ENCODE measurements at places on chromosomes 13 and 19.
A peak's percentile ranks its signal among the peaks of the same experiment; 100 is the strongest.

DNA sequence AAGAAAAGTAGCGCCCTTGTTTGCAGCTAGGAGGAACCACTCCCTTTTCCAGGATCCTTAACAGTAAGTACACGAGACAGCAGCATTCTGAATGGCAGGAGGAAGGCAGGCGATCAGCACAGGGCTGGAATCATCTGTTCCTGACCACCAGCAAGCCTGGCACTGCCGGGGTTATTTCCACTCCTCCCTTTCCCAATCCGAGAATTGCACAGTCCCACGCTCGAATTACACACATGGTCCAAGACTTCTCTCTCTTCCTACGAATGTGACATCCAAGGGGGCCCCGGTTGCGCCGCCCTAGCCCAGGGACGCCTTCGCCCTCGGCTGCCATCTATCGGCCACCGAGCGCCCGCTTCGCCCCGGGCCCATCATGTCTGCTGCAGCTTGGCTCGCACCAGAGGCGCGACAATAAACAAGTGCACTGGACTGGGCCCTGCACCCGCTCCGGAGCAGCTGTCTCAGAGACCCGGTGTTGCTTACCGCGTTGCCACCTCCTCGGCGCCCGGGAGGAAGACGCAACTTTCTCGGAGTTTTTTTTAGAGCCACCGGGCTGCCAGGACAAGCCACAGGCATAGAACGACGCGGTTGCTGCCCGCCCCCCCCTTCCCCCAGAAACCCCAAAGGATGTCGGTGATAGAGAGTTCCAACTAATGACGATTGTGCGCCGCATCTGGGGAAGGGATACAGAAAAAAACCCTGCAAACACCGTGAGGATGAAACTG is at the start of gene SLITRK5:
Gene SLITRK5 (plus strand): TSS at position 341 of the 722 bp plus-strand sequence. CDS start 4,018 bp downstream, outside the sequence.
- DNase-seq: peak; percentile 64

DNA sequence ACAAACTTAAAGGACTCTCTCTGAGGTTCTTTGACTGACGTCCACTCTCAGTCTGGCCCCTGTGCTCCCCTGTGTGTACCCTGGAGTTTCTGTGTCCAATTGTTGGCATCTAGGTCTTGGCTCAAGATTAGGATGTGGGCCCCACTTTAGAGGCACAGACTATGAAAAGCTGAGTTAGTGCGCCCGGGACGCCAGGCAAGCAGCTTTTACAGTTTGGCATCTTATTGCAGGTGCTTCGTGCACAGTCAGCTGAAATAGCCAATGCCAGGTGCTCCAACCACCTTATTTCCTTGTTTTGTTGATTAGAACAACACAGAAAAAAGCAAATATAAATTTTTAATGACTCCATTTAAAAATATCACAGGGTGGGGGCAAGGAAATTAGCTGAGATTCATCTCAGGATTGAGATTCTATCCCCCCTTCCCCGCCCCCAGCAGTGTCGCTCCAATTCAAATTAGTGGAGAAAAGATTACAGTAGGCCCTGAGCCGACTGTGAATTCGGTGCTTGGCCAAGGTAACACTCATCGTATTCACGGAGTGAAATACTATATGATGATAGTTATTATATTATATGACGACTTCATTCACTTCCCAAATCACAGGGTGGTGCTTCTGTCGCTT is 4.3 kb downstream of the SOX1 start:
- DNase-seq: no peak

DNA sequence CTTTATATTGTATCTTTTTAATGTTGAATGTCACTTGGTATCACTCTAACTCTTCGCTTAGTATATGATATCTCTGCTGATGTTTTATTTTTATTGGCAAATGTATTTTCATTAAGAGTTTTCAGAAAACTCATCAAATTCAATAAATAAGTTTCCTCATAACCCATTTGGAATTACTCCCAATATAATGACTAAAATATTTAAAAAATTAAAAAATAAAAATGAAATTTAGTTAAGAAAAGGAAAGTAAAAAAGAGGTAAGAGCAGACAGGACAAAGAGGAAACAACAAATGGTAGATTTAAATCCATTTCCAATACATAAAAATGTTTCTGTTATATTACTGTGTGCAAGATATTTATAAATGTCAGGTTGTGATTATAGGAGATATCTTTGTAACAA is 548.9 kb upstream of the SPRY2 start:
- DNase-seq: no peak

- no peak for DNase-seq
Measured at GRCh38 chr19:3459089-3459881, 21.0 kb downstream of the SMIM24 start.

DNA sequence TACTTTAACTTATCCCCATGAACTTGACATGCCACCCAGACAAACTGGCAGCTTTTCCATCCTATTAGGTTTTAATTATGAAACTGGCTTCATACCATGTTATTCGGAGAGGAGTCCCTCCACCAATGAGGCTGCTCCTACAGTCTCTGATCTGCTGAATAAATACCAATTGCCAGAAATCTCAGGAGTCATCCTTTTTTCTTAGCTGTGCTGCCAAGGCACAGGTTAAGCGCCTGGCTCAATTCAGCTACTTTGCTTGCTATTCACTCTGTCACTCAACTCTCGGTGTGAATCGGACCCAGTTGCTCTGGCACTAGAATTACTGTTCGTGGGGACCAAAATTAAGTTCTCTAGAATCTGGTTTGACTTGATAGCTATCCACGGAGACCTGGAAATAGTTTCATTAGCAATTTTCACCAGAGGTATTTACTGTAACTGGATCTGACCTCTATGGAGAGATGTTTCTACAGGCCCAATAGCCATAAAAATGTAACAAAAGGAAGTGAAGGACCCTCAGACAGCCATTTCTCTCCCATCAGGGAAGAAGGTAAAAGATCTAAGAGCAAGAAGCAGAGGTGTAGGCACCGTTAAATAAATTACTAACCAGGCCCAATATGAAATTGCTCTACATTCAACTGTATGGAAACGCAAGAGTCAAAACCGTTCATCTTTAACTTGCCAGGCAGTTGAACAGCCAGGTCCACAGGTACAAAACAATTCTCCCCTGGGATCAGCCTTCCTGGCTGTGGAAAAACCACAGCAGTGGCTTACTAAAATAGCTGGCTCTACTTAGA is 5.4 kb downstream of the ZC3H4 start:
- DNase-seq: no peak

DNA sequence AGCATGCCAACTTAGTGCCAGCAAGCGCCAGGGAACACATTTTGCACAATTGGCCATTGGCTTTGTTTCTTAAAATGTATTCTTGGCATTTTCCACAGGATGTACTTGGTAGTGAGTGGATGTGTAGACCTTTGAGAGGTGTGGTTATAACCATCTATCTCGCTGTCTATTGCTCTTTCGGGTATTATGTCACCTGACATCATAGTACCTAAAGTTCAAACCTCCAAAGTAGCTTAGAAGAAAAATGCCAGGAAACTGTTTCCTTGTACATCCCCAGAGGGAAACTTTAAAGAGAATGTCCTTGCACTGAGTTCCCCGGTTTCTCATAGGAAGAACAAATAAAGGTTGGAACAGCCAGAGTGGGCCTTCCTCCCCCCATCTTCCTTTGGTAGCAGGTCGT is 87.6 kb downstream of the FGF9 start:
- no peak for DNase-seq

- DNase-seq: no peak
Measured at GRCh38 chr13:37029617-37030016, 29.0 kb downstream of the EXOSC8 start.

- no peak for DNase-seq
Measured at GRCh38 chr13:27991881-27992280, 3.4 kb upstream of the URAD start.

DNA sequence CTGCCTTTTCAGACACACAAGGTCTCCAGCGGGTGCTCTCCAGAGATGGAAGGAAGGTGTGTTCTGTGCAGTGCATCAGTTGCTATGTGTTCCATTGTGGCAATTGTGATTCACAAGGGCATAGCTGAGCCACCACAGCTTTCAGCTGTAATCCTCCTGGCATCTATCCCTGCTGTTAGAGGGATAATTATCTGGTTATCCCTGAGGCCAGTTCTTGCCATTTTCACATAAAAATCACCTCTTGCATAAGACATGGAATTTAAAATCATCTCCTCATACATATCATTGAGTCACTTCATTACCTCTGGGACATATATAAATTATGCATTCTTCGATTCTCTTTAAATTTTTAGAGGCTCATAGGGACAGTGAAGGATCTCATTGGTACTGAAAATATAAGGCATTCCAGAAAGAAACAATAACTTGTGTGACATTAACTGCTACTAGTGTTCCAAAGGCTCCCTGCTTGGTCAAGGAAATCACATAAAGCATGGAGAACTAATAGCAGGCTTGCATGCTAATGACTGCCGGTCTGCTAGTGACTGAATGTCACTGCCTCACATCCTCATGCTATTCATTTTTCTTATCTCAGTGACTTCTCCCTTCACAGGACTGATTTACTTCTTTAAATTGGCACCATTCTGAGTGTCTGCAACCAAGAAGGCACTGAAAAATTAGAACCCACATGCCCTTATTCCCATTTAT is 214.0 kb downstream of the ENOX1 start:
- no peak for DNase-seq

GRCh38 chr13:47413112-47413511 is 516.3 kb upstream of the HTR2A start:
- no peak for DNase-seq

GRCh38 chr13:93422980-93423543 is 196.5 kb downstream of the GPC6 start:
- no peak for DNase-seq

DNA sequence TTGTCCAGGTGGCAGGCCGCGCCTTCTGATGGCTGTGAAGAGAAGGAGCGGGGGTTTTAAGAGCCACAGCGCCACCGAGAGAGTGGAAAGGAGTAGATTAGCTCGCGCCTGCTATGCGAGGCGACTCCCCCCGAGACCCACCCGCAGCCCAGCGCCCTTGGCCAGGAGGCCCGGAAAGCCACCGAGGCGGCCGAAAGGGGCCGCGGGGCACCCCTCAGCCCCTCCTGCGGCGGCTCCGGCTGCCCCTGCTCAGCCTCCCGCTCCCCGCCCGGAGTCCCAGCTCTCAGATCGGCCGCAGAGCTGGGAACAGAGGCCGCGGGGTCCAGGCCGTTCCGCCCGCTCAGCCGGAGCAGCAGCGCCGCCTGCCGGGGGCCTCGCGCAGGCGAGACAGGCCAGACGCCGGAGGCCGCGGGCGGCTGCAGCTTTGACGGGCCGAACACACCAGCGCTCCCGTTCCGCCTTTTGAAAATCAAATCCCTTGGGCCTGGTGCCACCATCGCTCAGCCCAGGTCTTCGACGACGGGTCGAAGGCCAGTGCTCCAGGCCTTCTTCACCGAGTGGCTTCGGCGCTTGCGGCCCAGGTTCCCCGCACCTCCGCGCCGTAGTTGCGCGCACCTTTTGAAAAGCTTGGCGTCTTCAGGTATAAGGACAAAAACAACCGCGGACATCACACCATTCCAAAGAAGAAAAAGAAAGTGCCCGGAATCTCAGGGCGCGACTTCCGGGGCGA is 15.3 kb downstream of the CDX2 start:
- DNase-seq: peak; percentile 73

GRCh38 chr19:16612636-16613035 is 15.4 kb downstream of the MED26 start:
- no peak for DNase-seq

Measured in activated T-cell treated with anti-CD3 and anti-CD28 coated beads for 48 hours (primary cell).